ENCODE measurements at places on chromosomes 11 and 22. TPM values are rescaled to one million over a fixed set of nuclear protein-coding genes. Genes with fewer than 3 reads are reported as not detected.

CARD18 gene
- total RNA-seq, result not detected

STIM1 gene
- 104 TPM for total RNA-seq

CD151 gene
- total RNA-seq, result 23.1 TPM

PGA5 gene
- total RNA-seq, result not detected

GSTT2B gene
- total RNA-seq, result not detected

CSF2RB gene
- 3.0 TPM for total RNA-seq

CAT gene
- total RNA-seq, result 21.6 TPM

RRM1 gene
- total RNA-seq, result 166 TPM

GSC2 gene
- not detected for total RNA-seq

ASPHD2 gene
- total RNA-seq, result 15.3 TPM

PRSS23 gene
- 4.9 TPM for total RNA-seq

SCUBE1 gene
- total RNA-seq, result 0.40 TPM

GPR83 gene
- 0.09 TPM for total RNA-seq

ENTHD1 gene
- total RNA-seq, result 0.21 TPM

DNA sequence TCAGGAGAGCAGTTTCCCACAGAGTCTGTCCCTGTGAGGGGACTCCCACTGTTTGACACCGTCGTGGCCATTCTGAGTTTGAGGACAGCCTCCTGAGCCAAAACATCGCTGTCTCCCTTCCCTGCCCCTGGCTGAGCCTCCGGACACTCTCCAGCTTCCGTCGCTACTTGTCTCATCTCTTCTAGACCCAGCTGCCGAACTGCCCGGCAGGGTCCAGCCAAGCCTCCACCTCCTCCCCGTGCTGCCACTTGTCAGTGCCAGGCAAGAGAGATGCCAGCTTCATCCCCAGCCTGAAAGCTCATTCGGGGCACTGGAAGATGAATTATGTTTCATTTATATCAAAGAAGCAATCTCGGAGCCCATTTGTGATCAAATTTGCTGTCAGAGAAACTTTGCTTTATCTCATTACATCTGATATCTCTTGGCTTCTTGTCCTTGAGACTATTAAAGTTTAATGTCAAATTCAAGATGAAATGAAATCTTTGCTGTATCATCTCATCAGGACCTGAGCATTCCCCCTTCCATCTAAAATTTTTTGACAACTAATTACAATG lies 283.9 kb downstream of the BUD13 start:
- DNase-seq, result no peak

GRCh38 chr11:291281-292210 lies 2.6 kb downstream of the PGGHG start:
- DNase-seq, result no peak

DNA sequence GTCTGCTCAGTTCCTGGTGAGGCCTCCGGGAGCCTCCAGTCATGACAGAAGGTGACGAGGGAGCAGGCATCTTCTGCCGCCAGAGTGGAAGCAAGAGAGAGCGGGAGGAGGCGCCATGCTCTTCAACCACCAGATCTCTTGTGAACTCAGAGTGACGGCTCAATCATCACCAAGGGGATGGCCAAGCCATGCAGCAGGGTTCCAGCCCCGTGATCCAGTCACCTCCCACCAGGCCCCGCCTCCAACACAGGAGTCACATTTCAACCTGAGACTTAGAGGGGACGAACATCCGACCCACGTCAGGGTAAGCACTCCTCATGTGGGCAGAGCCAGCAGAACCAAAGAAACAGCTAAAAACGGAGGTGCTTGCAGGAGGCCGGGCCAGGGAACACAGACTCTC lies 1470.5 kb downstream of the BRD1 start:
- DNase-seq, result no peak

- DNase-seq, result no peak
These were observed 394.1 kb downstream of the MN1 start for GRCh38 chr22:27407369-27407985.

- no peak for DNase-seq
These were observed 77.4 kb downstream of the MS4A13 start for GRCh38 chr11:60592601-60593000.

DNA sequence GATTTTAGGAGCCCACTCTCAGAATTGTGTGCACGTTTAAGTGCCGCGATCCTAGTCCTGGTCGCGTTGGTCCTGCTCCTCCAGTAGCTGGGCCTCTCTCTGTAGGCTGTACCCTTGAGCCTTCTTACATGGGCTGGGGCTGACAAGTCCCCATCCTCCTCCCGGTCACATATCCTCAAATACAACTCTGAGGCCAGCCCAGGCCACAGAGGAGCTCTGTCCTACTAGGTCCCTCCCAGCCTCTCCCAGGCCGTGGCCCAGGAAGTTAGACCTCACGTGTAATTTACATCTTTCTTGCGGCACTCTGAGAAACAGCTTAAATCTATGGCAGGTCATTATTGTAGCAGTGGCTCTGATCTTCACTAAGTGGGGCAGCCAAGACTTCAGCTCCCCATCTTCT lies 207.2 kb upstream of the TBCEL start:
- DNase-seq, result no peak

GRCh38 chr11:85918910-85919794 lies 64.0 kb downstream of the CCDC83 start:
- no peak for DNase-seq

GRCh38 chr11:57566905-57567514 lies 462 bp downstream of the UBE2L6 start:
- peak; percentile 68 for DNase-seq

- no peak for DNase-seq
These were observed 88.5 kb downstream of the NECTIN1 start for GRCh38 chr11:119640541-119640940.

DNA sequence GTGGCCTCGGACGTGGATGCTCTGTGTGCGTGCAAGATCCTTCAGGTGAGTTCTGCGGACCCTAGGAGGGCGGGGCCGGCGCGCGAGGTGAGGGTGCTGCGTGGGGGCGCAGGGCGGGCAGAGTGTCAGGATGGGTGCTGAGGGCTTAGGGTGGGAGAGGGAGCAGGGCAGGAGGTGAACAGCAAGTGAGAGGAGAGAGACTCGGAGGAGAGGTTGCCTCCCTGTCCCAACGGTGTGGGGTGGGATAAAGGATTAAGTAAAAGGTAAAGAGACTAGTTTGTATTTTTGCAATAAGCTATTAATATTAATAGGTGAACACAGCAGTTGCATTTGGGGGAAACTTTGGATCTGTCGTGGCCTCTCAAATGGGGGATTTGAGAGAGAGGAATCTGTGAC lies 451 bp downstream of the CDC45 start:
- no peak for DNase-seq

GRCh38 chr11:47495856-47496217 lies 46.9 kb upstream of the RAPSN start:
- DNase-seq, result no peak

- no peak for DNase-seq
These were observed 13.2 kb downstream of the FAM181B start for GRCh38 chr11:82720267-82721065.

DNA sequence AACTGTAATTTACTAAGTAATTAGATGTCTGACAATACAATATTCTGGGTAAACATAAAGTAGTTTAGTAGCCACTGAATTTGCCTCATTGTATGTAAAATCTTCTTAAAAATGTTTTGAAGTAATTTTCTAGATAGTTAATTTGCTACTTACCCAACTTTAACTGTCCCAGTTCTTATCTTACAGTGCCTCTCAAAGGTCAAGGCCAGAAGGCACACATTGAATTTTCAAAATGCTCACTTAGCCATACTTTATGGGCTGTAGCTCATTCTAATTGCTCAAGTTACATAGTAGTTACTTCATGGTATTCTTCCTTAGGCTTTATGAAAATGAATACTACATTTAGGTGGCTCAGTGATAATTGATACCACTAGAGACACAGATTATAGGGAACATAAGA lies 666.6 kb downstream of the CNTN5 start:
- no peak for DNase-seq

GRCh38 chr11:58003591-58003990 lies 20.1 kb upstream of the OR9Q1 start:
- no peak for DNase-seq

- DNase-seq, result no peak
These were observed 169.6 kb upstream of the FOLH1 start for GRCh38 chr11:49377978-49378377.

GRCh38 chr11:121035780-121036179 lies 11.9 kb downstream of the TBCEL start:
- peak; percentile 48 for DNase-seq

DNA sequence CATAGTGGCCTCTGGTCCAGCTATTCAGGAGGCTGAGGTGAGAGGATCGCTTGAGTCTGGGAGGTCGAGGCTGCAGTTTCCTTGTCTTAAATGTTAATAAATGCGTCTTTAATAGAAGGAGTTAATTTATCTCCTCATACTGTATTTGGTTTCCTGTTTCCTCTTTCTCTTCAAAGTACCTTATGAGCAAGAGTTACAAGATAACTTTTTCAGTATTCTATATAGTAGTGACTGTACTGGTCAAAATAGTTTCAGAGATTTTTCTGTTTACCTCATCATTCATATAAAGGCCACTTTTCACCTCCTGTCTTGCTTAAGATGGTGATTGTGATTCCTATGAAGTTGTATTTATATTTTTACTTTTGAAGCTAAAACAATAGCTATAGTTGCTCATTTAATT lies 50.9 kb downstream of the MCAM start:
- DNase-seq, result no peak

- DNase-seq, result no peak
These were observed 47.1 kb upstream of the EED start for GRCh38 chr11:86197448-86197847.

DNA sequence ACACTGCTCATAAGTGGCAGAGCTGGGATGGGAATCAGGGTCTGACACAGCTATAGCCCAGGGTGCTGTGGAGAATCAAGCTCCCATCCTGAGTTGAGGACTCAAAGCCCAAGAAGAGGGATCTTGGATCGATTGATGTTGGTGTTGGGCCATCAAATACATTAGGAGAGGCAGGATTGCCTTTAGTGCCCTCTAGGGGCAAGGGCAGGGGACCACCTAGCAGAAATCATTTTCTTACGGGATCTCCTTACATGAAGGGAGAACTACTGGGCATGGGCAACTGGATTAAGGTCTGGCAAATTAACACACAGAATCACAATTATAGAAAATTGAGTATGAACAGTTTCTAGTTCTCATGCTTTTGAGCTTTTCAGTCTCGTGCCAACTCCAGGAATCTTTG lies 24.9 kb upstream of the EMSY start:
- no peak for DNase-seq

GRCh38 chr22:36304429-36304828 lies 51.5 kb downstream of the APOL1 start:
- DNase-seq, result no peak

DNA sequence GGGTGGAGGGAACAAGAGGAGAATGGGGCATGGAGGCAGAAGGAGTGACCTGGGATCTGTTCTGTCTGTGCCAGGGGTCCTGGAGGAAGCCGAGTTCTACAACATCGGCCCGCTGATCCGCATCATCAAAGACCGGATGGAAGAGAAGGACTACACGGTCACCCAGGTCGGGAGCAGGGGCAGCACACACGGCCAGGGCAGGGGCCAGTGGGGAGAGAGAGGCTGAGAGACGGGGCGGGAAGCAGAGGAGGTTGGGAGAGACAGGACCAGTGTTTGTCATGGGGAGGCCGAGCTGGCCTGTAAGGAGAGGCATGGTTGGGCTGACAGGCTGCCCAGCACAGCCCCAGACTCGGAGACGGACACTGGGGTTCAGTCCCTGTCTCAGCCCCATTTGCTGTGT lies 4.7 kb downstream of the KCTD17 start:
- DNase-seq, result no peak

All from activated CD8-positive, alpha-beta memory T cell treated with anti-CD3 and anti-CD28 coated beads, Interleukin-2, amount 10 ng/mL, durations not matched to agents 7 days and 5 days (primary cell).